Effector CD8-positive, alpha-beta T cell (primary cell): ENCODE measurements at places on chromosomes 16 and 17.

GRCh38 chr16:16778332-16778731 is 399.4 kb downstream of the NPIPA7 start:
- DNase-seq = no peak

DNA sequence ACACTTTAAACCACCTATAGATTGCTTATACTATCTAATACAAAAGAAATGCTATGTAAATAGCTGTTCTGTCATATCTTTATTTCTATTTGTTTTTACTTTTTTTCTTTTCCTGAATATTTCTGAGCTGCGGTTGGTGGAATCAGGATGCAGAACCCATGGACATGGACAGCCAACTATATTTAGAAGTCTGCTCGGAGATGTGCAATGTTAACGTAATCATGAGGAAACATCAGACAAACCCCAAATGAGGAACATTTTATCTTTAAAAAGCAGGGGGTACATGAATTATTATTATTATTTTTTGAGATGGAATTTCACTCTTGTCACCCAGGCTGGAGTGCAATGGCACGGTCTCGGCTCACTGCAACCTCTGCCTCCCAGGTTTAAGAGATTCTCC is 31.4 kb upstream of the GHDC start:
- DNase-seq = no peak

- no peak for DNase-seq
Measured at GRCh38 chr16:61263400-61263799, 772.8 kb downstream of the CDH8 start.

DNA sequence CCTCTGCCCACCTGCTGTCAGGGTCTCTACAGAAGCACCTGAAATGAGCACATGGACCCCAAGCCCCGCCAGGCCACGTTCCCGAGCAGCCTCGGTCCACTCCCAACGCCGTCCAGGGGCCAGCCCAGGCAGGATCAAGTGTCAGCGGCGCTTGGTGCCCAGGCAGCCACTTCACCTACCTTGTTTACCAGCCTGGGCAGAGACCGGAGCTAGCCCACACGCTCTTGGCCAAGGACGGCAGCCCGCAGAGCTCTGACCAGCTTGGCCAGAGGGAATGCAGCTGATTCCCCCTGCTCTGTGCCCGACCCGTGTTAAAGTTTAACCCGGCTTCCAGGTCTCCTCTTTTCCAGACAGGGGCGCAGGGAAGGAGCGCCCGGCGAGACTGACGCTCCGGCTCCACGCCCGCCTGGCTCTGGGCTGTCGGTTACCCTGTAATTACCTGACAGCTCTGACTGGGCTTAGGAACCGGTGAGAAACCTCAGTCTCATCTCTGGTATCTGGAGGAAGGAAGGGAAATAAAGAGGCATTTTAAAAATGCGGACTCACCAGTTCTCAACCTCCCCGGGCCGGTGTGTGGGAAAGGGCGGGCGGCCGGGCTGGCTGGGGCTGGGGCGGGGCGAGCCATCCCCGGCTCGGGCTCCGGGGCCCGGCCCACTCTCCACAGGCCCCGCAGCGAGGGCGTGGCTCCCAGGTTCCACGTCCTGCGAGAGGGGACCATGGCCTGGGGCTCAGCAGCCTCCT is 4.6 kb downstream of the KIFC3 start:
- no peak for DNase-seq

- no peak for DNase-seq
Measured at GRCh38 chr16:58699151-58699550, 14.6 kb upstream of the SLC38A7 start.

- peak; percentile 22 for DNase-seq
Measured at GRCh38 chr17:40069751-40070708, 7.3 kb downstream of the THRA start.

- no peak for DNase-seq
Measured at GRCh38 chr17:33990943-33991706, 264.0 kb upstream of the CCL2 start.

DNA sequence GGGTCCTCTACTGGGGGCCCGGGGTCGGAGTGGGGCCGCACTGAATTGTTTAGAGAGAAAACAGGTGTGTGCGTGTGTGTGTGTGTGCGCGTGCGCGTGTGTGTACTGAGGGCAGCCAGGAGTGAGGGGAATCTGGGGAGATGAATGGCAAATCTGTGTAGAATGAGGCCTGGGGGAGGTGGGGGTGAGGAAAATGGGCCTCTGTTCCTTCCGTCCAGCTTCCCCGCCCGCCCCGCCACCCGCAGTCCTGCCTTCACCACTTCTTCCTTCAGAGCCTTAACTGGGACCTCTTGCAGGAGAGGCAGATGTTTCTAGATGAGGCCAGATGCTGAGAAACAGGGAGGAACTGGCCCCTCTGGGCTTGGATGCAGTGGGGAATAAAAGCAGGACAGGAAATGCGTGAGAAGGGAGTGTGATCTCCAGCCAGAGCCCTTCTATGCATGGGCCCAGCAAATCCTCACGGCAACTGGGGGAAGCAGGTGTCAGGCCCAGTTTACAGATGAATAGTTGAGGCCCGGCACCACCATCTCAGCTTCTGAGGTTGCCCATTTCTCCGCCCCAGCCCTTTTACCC is 29.7 kb upstream of the NGFR start:
- no peak for DNase-seq

GRCh38 chr17:46047856-46048255 is 48.8 kb downstream of the STH start:
- DNase-seq = no peak
